Uterus (tissue), 4 donors: ENCODE measurements at places on chromosomes 6 and 20. TPM values are rescaled to one million over a fixed set of nuclear protein-coding genes. Genes with fewer than 3 reads are reported as not detected.

DNA sequence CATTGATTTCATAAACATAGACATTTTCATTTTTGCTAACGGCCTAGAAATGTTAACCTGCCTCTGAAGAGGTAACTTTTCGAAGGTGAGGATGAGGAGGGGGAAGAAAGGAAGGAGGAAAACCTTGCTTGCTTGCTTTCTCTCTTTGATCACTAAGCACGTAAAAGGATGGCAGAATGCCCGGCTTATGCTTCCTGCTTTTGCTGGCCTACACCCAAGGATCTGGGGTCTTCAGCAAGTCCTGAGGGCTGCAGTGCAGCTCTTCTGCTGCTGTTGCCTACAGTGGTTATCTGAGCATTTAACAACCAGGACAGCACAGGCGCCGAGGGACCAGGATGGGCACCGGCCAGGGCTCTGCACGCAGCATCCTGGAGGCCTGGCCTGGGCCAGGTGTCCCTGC, 150.8 kb upstream of the TAB2 start:
- DNase-seq = no peak

GRCh38 chr6:13262302-13263230, 65.8 kb downstream of the TBC1D7 start:
- no peak for DNase-seq

GRCh38 chr6:38354905-38355304, 284.8 kb downstream of the BTBD9 start:
- DNase-seq = no peak

DNA sequence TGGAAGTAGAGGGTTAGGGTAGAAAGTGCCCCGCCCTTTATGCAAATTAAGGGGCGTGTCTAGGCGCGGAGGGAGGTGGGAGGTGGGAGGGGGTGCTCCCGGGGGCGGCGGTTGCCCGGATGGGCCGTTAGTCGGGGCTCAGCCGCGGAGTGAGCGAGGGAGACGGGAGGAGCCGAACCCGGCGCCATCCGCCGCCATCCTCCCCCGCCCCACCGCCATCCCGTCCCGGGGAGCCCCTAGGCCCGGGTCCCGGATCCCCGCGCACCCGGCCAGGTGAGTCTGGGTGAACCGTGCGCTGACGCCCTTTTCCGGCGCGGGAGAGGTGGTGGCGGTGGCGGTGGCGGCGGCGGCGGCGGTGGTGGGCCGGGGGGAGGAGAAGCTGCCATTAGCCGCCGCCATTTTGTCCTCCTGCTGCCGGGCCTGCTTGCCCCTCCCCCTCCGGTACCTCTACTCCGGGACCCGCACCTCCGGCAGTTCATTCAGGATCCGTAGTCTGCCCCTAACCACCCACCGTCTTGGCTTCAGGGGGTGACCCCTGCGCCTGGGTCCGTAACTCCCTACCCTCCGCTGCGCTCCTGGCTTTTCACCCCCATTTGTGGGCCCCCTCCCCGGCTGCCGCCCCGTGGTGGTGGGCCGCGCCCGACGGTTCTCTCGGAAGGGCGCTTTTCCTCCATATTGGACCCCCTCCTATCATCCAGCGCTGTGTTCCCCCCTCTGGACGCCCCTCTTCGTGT, at the start of gene PRRC2A:
Gene PRRC2A (plus strand): TSS at position 130 of the 734 bp plus-strand sequence. CDS start 2,075 bp downstream, outside the sequence.
- DNase-seq = no peak

The GNRH2 gene
- not detected for total RNA-seq

The SNAP25 gene
- total RNA-seq = 5.3 TPM

The ZHX3 gene
- total RNA-seq = 23.0 TPM

The PSMA7 gene
- 214 TPM for total RNA-seq

The CD40 gene
- 17.4 TPM for total RNA-seq
